Colonic mucosa (tissue), 4 donors: ENCODE measurements at places on chromosomes 11 and 22. TPM values are rescaled to one million over a fixed set of nuclear protein-coding genes. Genes with fewer than 3 reads are reported as not detected.

- no peak for DNase-seq
Observed at GRCh38 chr22:25351631-25352293, 132.3 kb downstream of the CRYBB2 start.

DNA sequence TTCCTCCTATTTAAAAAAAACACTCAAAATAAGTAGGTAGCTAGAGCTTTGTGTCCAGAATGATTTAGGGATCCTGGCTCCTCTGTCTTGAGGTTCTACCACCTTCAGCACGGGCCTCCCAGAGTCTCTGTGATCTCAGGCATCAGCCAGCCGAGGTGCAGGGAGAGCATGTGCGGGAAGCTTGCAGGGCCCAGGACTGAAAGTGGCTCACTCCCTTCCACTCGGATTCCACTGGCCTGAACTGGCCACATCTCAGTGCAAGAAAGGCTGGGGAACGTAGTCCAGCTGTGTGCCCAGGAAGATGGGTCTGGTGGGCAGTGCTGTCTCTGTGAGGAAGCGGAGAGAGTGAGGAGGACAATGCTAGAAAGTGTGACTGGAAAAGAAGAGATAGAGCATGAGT is 68.3 kb upstream of the MYOD1 start:
- no peak for DNase-seq

GRCh38 chr22:24088816-24089215 is 77.7 kb downstream of the CABIN1 start:
- no peak for DNase-seq

DNA sequence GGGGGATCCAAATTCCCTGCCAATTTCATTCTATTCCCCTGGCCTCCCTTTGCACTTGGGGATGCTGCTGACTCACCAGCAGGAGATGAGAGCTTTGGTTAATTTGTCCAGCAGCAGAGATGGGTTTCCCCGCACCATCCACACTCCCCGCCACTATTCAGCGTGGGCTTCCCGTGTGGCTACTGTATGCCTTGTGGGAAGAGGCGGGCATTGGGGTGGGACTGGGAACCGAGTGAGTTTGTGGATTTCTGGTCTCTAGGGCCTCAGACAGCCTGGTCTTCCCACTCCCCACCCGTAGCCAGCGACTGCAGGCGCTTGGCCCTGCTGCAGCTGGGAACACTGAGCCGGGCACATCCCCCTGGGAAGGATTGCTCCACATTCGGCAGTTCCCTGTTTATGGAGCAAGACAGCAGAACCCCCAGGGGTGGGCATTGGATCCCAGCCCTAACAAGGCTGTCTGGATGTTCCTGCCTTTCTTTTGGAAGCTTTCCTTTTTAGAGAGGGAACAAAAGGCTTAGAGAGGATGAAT is 23.4 kb downstream of the KIAA1671 start:
- DNase-seq, result no peak

- DNase-seq, result no peak
Observed at GRCh38 chr11:99352642-99353041, 331.9 kb downstream of the CNTN5 start.

DNA sequence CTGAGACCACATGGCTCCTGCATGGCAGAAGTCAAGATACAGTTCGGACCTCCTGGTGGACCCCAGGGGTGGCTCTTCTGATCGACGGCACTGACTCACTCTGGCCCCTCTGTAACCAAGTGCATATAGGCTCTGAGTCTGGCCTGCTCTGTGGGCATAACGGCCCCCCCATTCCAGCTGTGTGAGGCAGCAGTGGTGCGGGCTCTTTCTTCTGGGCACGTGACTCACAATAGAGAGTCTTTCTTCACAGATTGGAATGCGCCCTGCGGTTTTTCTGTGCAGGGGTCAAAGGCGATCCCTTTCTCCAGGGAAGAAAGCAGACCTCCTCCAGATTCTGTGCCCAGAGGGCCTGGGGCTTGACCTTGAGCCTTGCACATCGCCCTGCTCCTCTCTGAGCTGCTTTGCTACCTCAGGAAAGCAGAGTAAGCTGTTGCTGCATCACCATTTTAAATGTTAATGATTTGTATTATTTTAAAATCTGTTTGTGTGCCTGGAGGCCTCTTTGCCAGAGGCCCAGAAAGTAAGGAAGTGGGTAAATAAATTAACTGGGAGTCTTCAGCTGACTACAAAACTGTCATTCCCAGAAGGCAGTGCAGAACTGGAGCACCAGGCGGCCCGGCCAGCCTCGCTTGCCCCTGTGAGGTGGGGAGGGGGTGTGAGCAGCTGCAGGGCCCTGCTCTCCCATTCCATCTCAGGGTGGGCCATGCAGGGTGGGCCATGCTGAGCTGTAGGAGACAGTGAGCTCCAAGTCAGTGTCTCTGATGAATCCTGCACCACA is 199.0 kb downstream of the GRIK4 start:
- DNase-seq, result peak; percentile 31

GRCh38 chr11:124839972-124840621 is 25.1 kb upstream of the ROBO3 start:
- DNase-seq, result no peak

DNA sequence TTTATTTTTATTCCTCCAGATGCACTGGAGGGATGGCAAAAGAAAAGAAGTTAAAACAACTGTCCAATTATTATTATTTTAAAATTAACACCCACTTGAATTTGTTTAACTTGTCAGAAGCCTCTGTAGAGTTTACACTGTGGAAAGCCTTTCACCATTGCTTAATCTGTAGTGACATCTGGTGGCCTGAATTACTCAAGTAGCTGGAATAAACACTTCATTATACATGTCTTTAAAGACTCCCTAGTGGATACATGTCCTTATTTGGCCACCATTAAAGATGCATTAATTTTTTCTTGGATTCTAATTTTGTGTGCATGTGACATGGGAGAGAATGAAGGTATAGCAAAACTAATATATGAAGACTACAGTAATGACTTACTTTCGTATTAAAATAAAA is 1496.5 kb downstream of the FAM181B start:
- peak; percentile 36 for DNase-seq

DNA sequence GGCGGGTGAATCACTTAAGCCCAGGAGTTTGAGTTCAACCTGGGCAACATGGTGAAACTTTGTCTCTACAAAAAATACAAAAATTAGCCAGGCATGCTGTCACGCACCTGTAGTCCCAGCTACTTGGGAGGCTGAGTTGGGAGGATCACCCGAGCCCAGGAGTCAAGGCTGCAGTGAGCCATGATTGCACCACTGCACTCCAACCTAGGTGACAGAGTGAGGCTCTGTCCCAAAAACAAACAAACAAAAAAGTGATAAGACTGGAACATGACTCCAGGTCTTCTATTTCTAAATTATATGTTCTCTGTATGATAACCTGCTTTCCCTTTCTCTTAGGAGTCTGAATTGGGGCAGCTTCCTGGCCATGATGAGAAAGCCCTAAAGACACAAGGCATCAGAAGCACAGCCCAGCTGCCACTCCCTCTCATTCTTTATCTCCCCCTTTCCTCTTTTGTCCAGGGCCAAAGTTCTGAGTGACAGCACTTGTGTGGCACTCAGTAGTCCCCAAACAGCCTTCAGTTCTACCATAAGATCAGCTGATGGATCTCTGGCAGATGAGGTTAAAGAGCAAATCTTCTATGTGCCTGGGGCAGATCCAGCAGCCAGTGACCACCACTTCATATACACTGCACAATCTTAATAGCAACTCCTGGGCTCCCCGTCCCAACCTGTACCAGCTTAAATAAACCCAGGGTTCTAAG is 136.0 kb downstream of the C11orf58 start:
- DNase-seq, result no peak

- DNase-seq, result no peak
Observed at GRCh38 chr22:31278626-31279326, 13.5 kb downstream of the PIK3IP1 start.

DNA sequence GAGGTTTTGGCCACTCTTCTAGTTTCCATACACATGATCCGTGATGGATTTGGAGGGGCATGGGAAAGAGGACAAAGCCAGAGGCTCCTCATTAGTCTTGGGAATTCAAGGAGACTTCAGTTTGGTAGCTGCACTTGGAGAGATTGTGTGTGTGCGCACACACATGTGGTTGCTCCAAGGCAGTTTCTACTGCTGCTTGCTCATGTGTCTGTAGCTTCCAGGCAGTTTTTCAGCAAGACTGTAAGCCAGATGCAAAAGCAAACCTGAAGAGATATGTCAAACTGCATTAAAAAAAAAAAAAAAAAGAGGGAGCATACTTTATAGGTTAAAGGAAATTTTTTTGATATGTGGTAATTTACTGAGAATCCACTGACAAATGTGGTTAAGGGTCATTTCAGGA is 95.7 kb downstream of the OSBP2 start:
- DNase-seq, result no peak

- no peak for DNase-seq
Observed at GRCh38 chr22:43186272-43187170, at the start of gene TTLL12. TSS of gene TTLL12 (minus strand) at chr22:43187134. CDS start at chr22:43187069, 65 bp downstream.

DNA sequence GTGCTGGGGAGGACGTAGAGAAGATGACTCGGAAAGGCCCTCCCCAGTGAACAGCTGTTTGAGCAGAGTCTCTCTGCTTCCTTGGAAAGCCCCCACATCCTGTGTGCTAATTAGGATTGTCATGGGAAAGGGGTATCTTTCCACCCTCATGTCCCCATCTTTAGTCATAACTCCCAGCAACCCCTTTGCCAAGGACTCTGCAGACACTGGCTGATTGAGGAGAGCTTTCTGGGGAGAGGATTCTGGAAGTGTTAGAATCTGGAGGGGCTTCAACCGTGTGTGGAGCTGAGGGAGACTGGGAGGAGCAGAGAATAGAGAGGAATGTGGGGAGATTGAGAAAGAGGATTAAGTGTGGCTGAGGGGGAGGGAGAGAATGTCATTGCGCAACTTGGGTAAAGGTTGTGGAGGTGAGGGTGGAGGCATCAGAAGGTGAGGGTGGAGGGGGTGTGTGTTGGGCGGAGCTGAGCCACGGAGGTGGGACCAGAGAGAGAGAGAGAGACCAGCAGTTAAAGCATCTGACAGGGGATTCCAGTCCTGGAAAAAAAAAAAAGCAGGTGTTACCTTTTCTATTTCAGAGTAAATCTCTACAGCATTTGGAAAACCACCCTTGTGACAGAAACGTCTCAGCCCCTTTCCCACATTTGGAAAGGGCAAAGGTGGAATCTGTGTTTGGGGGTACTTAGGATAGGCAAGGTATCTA is 2.2 kb downstream of the DTX4 start:
- peak; percentile 92 for DNase-seq

GRCh38 chr22:47154621-47155081 is 392.2 kb downstream of the TBC1D22A start:
- no peak for DNase-seq

GRCh38 chr11:121281698-121282097 is 10.9 kb upstream of the SC5D start:
- DNase-seq, result no peak

DNA sequence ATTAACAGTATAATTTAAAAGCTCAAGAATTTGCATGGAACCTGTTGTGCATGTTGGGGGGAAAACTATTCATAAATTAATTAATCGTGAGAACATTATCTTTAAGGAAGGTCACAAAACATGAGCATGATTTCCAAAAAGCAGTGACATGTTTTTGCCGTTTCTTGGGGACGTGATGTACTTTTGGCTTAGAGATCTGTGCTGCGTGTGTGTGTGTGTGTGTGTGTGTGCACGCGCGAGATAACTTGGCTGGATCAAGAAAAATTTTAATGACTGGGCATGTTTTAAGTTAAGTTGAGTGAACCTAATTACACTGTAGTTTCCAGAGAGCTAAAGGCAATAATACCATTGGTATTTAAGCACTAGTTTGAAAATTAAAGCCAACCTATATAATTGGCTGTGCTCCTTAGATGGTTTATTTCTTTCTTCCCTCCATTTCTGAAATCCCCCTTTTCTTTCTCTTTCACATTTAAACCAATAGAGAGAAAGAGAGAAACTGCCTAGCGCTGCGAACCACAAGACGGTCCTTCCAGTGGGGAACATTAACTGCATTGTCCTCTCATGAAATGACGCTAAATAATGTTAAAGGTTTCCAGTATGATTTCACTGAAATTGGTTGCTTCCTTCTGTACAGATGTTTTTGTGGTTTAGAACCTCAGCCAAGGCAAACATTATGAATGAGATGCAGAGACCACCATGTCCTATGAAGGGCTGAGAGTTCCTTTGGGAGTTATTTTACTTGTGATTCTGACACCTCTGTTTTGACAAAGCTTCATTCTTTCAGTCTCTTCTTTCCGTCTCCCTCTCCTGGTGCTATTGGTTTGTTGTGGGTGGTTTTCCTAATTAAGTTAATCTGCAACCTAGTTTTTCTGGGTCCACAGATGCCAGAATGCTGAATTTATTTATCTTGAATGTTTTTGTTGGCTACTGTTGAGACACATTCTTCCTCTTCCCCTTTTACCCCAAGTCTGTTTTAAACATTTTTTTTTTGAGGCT is 51.7 kb downstream of the ZBTB16 start:
- DNase-seq, result no peak

DNA sequence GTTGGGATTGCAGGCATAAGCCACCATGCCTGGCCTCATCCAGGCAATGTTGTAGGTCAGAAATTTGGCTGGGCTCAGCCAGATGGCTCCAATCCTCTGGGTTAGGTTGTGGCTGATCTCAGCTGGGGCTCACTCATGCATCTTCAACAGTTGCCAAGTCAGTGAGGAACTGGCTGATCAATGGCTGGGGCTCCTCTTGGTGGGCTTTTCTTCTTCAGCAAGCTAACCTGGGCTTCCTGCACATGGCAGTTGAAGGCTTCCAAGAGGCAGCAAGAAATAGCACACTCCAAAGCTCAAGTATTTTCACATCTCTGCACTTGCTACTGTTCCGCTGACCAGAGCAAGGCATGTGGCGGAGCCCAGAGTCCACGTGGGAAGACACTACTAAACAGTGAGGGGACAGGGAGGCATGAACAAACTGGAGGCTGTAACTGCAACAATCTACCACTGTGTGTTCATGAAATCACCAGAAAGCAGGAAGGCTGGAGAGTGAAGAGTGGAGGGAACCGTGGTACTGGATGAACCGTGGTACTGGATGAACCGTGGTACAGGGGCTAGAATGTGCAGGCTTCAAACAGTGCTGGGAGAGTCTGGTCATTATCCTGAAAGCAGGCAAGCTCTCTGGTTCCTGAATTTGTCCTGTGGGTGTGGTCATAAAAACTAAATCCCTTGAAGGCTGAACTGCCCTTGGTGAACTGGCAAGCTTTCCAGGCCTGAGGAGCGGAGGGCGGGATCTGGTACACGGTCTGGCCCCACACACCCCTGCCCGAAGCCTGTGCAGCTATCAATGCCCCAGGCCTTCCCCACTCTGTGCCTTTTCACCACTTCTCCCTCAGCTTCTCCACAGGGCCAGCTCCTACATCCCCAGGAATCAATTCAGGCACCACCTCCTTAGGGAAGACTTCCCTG is 20.2 kb downstream of the CHST1 start:
- DNase-seq, result no peak

Gene CBLIF
- total RNA-seq, result not detected

Gene DEPDC7
- total RNA-seq, result 7.5 TPM

Gene CD6
- 3.8 TPM for total RNA-seq

Gene CTTN
- 302 TPM for total RNA-seq

Gene TTLL12
- total RNA-seq, result 89.3 TPM

Gene PTPRCAP
- total RNA-seq, result 9.6 TPM

Gene SCN2B
- 0.45 TPM for total RNA-seq

Gene YAP1
- total RNA-seq, result 43.9 TPM

Gene TAF1D
- 73.7 TPM for total RNA-seq

Gene AQP11
- total RNA-seq, result 4.3 TPM
